ENCODE measurements at places on chromosomes 4 and X.

DNA sequence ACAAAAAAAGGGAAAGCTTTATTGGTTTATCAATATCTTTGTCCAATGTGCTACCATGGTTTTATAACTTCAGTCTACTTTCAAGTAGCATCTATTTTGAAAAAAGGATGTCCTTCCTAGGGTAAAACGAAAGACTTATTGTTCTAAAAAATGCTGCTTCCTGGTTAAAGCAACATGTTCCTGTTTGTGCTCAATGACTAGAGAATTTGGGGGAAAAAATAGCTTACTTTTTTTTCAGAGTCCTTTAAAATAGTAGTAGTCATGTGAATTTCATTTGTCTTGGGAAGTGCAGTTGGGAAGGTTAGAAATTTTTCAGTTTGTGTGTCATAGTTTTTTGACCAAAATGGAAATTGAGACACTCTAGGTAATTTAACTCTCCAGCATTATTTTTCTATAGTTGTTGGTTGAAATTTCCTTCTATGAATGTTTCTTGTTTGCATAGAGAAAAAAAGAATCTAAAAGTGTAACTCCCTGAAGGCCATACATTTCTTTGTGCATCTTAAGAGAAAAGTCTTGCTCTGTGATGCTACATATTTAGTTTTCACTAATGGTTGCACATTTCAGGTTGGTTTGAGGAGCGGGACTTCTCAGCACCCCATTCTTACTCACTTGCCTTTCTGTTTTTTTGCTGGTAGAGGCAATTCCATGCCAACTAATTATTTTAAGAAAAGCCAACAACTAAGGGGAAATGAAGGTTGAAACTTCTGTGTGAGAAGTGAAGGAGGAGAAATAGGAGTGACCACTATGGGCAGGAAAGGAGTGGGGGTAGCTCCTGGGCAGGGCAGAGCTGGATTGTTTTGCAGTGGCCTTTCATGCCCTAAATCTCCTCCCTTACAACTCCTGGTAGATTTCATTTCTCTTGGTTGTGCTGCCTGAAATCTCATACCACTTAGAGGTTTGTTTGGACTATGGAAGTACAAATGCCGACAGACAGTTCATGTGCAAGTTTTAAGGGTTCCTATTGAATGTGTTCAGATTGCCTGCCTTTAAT lies 76.4 kb downstream of the RAPGEF2 start:
- peak overlapping the region; percentile 28 for H3K27ac ChIP-seq
- H3K36me3 ChIP-seq = no peaks in the 10 kb centered on the region
- H3K27me3 ChIP-seq = no peaks in the 10 kb centered on the region
- H3K4me3 ChIP-seq = no peak overlapping the region

- H3K27ac ChIP-seq = no peak overlapping the region
- H3K36me3 ChIP-seq = no peaks in the 10 kb centered on the region
- DNase-seq = no peak
- no peaks in the 10 kb centered on the region for H3K4me1 ChIP-seq
- H3K4me3 ChIP-seq = no peak overlapping the region
- H3K27me3 ChIP-seq = no peaks in the 10 kb centered on the region
Observed at GRCh38 chr4:10947898-10948297, 263.3 kb upstream of the CLNK start.

DNA sequence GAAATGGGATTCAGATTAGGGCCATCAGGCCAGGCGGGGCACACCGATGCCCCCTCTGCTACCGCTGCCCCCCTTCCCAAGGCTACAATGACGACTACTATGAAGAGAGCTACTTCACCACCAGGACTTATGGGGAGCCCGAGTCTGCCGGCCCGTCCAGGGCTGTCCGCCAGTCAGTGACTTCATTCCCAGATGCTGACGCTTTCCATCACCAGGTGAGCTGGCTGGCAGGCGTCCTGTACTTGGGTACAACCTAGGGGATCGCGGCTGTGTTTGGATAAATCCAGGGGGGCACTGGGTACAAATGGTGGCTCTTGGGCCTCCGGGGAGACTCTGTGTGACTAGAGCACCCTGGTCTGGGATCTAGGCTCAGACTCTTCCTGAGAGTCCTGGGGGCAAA lies 1.1 kb downstream of the EMD start:
- H3K27ac ChIP-seq = peak overlapping the region; percentile 99
- H3K4me3 ChIP-seq = peak overlapping the region; percentile 64
- no peaks in the 10 kb centered on the region for H3K36me3 ChIP-seq

DNA sequence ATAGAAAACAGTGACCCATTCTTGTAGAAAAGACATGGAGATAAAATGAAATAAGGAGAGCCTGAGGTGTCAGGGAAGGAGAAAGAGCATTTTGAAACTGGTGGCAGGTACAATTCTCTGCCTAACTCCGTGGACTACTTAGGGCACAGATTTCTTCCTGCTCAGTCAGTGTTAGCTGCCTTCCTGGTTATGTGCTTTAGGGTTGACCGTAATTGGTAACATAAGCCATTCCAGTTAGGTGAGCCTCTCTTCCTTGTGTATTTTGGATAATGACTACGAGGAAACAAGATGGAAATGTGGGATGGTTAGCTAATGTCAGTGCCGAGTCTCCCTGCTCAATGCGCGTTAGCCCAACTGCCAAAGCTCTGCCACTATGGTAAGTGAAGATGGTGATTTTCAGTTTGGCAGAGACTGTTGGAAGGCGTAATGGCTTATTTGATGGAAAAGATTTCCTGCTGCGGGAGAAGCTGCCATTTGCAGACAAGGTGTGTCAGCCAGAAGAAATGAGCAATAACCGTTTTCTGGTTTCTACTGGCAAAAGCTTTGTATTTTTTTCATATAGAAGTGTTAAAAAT lies 174.1 kb downstream of the CBR4 start:
- H3K36me3 ChIP-seq = no peaks in the 10 kb centered on the region
